ENCODE measurements at places on chromosomes 3 and 15. TPM values are rescaled to one million over a fixed set of nuclear protein-coding genes. Genes with fewer than 3 reads are reported as not detected.

- no peak overlapping the region for H3K27ac ChIP-seq
- no peaks in the 10 kb centered on the region for H3K36me3 ChIP-seq
- DNase-seq, result no peak
- no peaks in the 10 kb centered on the region for H3K27me3 ChIP-seq
- H3K4me3 ChIP-seq, result no peak overlapping the region
Measured at GRCh38 chr3:16923112-16923511, 38.4 kb downstream of the PLCL2 start.

DNA sequence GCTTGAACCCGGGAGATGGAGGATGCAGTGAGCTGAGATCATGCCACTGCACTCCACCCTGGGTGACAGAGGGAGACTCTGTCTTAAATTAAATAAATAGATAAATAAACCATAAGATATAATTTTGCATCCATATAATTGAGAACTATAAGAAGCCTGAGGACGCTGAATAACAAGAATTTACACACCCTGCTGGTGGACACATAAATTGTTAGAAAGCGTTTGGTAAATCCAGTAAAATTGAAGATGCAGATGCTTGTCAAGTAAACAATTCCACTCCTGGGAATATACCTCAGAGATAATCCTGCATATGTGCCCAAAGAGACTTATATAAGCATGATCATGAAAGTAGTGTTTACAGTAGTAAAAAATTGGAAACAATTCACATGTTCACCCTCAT lies 41.7 kb downstream of the TTC23 start:
- no peaks in the 10 kb centered on the region for H3K27me3 ChIP-seq
- H3K4me3 ChIP-seq, result no peak overlapping the region
- H3K27ac ChIP-seq, result no peak overlapping the region
- H3K36me3 ChIP-seq, result peaks cover 2% of the 10 kb centered on the region
- DNase-seq, result no peak

DNA sequence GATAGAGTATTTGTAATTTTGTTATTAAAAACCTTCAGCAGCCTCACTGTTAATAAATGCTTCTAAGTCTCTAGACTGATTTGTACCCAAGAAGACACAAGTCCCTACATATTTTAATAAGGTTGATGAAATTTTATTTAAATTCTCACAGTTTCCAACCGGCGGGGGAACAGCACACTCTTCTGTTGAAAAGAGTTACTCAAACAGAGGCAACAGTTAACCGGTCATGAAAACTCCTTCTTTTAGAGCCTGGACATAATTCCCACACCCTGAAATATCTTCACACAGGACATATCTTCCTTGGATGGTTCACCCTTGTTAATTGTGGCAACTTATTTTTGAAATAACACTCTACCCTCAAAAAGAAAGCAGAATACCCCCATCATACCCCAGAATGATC lies 278.8 kb downstream of the FOXP1 start:
- H3K27ac ChIP-seq, result peak overlapping the region; percentile 58
- H3K4me3 ChIP-seq, result peak overlapping the region; percentile 60
- no peaks in the 10 kb centered on the region for H3K36me3 ChIP-seq
- H3K4me1 ChIP-seq, result peaks cover 37% of the 10 kb centered on the region

Gene FRMD5
- 3.3 TPM for total RNA-seq
